ENCODE measurements at places on chromosomes 7 and 10.
A peak's percentile ranks its signal among the peaks of the same experiment; 100 is the strongest.

DNA sequence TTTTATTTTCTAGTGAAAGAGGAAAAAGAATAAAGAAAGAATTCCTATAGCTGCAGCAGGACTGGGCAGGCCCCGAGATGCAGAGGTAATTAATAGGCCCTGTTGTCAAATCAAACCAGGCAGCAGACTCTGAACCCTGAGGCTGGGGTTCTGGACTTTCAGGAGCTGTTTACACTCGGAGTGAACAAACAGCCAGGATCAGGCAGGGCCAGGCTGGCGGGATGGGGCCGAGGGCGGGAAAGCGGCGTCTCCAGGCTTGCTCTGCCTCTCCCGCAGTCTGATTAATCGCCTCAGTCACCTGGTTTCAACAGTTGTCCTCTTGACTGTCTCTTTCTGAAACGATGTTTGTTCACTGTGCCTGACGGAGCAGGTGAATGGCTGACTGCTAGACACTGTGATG is 675.4 kb upstream of the FOXK1 start:
- DNase-seq = no peak

DNA sequence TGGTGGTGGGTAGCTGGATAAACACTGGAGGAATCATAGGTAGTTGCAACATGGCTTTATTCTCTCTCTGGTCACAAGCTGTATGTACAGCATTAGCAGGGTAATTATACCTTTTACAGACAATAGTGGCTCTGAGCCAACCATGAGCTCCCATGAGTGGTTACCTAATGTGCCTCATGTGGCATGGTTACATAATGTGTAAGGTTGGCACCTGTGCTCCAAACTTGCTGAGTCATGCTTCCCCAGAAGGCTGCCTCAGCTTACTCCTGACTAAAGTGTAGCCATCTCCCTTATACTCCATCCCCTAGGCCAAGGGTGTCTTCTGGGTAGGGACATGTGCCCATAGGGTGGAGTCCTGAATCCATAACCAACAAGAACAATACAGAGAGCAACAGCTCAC is 345.3 kb upstream of the SEMA3C start:
- no peak for DNase-seq

GRCh38 chr7:151351967-151352366 is 10.4 kb downstream of the NUB1 start:
- DNase-seq = no peak

DNA sequence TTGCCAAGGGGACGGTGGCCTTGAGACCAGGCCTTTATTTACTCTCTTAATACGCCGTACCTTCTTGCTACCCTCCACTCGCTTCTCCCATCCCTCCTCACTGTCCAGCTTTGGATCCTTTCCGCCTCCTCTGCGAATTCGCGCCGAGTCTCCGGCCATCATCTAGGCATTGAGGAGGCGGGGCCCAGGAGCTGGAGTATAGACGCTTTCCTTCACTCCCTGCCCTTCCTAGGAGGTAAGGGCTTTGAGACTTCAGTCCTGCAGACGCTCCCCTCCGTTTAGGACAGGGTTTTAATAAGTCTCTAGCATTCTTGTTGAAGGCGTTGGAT is 538 bp downstream of the TFAM start:
- no peak for DNase-seq

DNA sequence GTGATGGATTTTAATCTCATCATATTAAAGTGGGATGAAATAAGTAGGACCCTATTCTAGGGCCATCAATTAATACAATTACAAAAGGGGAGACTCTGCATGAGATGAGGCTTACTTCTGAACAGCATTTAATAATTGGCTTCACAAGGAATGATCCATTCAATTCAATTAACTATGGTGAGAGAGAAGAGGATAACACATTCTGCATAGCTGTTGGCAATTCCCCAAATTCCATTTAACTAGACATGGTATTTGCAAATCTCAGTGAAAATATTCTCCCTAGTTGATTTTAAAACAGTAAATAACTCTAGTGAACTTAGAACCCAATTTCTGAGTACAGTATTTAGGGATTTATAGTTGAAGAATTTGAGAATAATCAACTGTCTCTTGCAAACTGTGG is 145.3 kb downstream of the NOC3L start:
- no peak for DNase-seq

DNA sequence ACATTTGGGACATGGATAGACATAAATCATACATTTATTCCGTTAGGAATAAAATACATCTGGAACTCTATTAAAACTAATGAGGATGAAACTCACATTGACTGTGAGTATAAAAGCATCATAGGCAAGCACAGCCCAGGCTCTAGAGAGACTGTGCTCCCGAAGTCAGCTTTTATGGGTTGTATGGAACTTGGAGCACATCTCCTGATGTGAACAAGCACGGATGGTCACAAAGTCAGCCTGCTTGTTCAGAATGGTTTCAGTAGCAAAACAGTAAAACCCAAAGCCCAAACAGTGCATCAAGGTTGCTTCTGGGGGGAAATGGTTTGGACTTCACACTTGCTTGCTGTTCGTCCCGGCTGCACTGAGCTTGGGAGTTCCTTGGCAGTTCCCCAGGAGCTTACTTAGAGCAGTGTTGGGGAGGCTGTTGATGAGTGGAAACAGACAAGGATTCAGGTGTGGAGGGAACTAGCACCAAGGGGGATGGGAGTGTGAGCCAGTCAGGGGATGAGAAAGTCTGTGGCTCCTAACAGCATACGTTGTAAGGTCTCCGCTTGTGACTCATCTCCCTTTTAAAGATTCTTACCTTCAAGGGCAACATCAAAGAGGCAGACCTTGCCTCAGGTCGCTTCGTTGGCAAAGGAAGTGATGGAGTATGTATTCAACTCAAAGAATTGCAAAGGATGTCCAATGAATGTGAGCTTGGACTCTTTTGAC is 19.7 kb upstream of the ITGA8 start:
- DNase-seq = no peak

- DNase-seq = no peak
Measured at GRCh38 chr7:151134743-151135524, 32.6 kb downstream of the GBX1 start.

DNA sequence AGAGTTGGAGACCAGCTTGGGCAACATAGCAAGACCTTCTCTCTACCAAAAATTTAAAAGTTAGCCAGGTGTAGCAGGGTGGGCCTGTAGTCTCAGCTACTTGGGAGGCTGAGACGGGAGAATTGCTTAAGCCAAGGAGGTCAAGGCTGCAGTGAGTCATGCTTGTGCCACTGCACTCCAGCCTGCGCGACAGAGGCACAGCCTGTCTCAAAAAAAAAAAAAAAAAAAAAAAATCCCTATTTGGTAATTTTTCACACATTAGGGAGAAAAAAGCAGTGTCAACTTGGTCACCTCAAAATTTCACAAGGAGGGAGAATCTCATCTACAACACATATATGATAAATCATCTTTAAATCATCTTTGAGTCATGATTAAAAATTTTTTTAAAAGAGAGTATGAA is 6.4 kb upstream of the ZNF398 start:
- DNase-seq = no peak

- peak; percentile 91 for DNase-seq
Measured at GRCh38 chr7:123748734-123749536, at the start of gene WASL. TSS of gene WASL (minus strand) at chr7:123749003. CDS start at chr7:123748734, 269 bp downstream.

- DNase-seq = no peak
Measured at GRCh38 chr7:12694817-12695216, 7.4 kb downstream of the ARL4A start.

- DNase-seq = no peak
Measured at GRCh38 chr7:34091321-34091917, 186.1 kb downstream of the BMPER start.

GRCh38 chr7:114979388-114979787 is 57.5 kb downstream of the MDFIC start:
- DNase-seq = no peak

- no peak for DNase-seq
Measured at GRCh38 chr7:134703782-134704181, 57.1 kb downstream of the BPGM start.

DNA sequence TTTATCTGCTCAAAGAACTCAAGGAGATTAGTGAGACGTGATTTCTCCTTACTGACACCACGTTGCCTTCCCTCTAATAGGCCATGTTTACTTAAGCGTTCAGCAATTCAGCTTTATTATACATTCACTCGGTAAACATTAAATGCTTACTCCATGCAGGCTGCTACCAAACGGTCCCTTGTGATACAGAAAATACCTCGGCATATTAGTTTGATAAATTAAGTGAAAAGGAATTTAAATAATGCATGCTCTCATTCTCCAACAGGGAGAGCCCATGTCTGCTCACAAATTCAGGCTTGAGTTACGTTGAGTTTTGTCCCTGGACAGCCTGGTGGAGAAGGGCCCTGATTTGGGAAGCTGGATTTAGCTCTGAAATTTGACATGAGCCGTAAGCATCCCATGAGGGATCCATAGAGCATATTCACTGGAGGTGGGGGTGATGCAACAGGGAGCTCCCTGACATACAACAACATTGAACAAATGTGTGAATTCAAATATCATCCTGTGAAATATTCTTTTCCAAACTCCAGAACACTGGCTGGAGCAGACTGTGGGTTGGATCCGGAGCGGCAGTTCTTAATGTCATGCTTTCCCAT is 86.3 kb downstream of the TBXAS1 start:
- DNase-seq = no peak

GRCh38 chr10:37632641-37633040 is 224.8 kb downstream of the ZNF248 start:
- no peak for DNase-seq

DNA sequence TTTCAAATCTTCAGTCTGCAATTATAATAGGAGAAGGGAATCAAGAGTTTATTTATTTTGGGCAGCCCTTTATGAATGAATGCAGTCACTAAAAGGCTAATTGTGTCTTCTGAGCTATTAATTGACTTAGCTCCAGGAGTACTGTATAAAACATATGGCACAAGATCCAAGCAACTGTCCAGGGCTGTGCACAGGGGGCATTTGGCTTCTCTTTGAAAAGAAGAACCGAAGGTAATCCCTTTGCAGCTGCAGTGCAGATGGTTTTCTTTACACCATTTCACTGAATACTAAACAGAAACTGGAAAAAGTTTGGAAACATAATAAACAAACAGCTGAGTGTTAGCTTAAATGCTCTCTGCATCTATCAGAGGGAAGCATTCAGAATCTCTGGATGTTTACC is 282.6 kb upstream of the LRRN3 start:
- no peak for DNase-seq

DNA sequence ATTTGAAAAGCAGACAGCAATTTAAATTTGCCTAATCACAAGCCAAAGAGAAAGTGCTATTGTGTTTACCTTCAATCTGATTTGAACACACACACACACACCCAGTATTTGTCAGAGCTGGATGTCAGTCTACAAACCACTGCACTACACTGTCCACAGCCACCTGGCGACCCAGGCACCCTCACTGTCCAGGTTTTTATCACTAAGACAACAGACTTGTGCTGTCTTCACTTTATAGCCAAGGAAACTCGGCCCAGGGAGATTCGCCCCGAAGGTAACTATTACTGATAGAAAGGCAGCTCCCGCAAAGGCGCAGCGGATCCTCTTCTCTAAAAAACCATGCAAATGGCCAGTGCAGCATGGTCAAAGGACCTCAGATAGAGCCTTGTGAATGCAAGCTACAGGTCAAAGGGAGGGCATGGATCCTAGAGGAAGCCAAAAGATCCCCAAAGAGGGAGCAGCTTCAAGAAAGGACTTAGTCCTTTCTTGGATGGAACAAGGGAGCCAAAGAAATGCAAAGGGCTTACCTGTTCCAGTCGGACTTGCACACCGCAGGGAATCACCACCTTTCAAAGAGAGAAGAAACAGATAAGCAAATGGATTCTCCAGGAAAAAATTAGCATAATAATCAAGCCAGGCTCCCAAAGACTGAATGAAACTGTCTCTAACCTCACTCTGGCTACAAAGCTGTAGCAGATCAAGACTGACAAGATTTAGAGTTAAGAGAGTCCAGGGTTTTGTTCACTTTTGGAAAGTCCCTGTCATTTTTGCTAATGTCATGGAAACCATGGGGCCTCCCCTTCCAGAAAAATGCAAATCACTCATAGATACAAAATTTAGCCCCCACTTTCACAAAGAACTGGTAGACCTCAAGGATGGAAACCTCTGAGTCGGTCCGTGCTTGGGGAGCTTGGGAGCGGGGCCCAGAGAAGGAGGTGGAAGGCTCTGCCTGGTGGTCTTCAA is 101.1 kb downstream of the TNS3 start:
- DNase-seq = no peak

GRCh38 chr10:119663866-119664698 is 12.9 kb downstream of the BAG3 start:
- no peak for DNase-seq

GRCh38 chr7:40232242-40232893 is 97.6 kb downstream of the SUGCT start:
- peak; percentile 40 for DNase-seq

GRCh38 chr10:12628153-12628552 is 278.8 kb downstream of the CAMK1D start:
- no peak for DNase-seq

GRCh38 chr10:45673074-45673648 is 589 bp upstream of the ZFAND4 start:
- DNase-seq = no peak

DNA sequence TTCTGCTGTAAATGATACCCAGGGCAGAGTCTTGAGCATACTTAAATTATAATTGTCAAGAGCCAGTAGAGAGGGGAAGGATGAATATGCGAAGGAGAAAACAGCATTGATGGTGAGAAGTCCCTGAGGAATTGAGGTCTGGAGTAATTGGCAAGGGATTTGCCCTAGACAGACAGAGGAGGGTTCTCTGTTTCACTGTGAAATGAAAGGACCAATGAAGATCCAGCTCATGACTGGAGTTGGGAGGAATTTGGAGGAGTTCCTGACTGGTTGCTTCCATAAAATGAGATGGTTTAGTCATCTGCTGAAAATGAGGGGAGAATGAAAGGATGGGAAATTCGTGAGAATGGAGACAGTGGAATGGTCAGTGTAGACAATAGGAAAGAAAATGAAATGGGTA is 6.8 kb downstream of the PRPF18 start:
- no peak for DNase-seq

DNA sequence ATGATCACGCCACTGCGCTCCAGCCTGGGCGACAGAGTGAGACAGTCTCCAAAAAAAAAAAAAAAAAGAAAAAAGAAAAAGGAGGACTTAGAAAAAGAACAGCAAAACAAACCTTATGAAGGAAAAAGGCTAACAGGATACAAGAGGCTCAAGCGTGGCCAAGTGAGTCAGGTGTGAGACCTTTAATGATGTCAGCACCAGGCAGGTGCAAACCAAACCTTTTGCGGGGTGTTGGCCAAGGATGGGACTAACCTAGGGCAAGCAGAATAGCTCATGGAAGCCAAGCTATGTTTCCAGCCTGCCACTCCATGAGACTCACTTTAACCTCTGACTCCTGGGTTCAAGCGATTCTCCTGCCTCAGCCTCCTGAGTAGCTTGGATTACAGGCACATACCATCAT is 11.3 kb upstream of the GNA12 start:
- DNase-seq = no peak

- no peak for DNase-seq
Measured at GRCh38 chr7:55523366-55523765, 48.9 kb downstream of the VOPP1 start.

DNA sequence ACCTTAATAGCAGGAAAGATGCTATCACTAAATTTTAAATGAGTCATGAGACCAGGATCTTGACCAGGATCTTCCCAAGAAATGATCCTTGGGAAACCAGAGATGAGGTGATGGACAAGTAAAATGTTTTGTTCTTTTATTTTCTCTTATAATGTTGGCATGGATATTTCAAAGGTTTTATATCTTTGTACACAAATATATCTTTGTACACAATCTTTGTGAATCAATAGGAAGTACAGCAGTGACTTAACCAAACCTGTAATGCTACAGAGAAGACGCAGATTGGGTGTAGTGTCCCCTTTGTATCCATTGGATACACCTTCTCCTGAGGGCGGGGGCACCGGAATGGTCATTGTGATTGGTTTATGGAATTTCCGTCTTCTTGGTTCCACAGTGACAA is 180.1 kb upstream of the CCDC6 start:
- DNase-seq = no peak
